ENCODE measurements at places on chromosomes 2 and 18.

DNA sequence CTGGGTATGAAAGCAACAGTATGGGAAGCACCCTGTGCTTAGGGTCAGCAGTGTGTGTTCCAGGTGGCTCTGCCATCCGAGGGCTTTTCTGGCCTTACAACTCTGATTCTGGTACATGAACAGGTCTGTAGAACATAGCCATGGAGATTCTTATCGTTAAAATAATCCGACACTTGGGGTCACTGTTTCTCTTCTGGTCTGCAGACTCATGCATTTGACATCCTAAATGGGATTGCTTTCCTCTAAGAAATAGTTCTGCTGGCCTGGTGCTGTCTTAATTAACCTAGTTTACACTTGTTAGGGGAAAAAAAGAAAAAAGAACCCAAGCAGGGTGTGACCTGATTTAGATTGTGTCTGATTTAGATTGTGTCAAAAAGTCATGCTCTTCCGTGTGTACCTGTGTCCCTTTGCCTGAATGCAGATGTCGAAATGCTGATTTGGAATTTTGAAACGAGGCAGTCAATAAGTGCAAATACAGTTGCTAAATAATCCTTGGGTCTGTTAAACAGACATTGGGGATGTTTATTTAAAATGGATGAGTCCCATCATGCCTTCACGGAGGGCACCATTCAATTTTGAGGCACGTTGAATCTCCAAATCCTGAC lies 59.6 kb downstream of the TRPM8 start:
- DNase-seq, result peak; percentile 63
- peaks cover 51% of the 10 kb centered on the region for H3K4me1 ChIP-seq
- H3K27ac ChIP-seq, result no peak overlapping the region
- no peak overlapping the region for H3K4me3 ChIP-seq
- H3K27me3 ChIP-seq, result no peaks in the 10 kb centered on the region

DNA sequence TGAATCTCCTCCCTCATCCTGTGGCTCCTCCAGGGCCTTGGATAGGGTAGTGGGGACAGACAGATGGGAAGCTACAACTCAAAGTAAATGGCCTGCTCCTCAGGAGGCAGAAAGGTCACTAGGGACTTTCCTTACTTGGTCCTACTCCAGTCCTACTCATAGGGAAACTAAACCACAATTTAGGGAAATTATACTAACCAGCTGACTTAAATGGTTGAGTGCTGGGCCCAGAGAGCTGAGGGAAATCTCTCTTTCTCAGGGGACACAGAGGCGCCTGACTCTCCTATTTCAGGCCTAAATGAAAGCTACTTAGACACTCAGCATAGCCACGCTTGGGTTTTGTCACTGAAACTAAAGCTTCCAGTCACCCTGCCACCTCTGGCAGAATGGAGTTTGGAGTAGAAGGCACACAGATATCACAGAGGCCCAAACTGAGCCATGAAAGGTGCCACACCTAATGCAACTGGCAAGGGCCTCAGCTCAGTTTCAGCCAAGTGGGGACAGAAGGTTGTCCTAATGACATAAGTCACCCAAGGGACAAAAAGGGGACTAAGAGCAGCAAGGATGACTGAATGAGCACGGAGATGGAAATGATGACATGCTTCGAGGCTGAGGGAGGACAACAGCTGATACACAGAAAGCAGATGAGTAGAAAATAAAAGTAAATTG lies 24.0 kb downstream of the CERKL start:
- H3K36me3 ChIP-seq, result no peaks in the 10 kb centered on the region
- H3K27me3 ChIP-seq, result peaks cover 8% of the 10 kb centered on the region
- no peak overlapping the region for H3K27ac ChIP-seq
- H3K4me1 ChIP-seq, result no peaks in the 10 kb centered on the region

DNA sequence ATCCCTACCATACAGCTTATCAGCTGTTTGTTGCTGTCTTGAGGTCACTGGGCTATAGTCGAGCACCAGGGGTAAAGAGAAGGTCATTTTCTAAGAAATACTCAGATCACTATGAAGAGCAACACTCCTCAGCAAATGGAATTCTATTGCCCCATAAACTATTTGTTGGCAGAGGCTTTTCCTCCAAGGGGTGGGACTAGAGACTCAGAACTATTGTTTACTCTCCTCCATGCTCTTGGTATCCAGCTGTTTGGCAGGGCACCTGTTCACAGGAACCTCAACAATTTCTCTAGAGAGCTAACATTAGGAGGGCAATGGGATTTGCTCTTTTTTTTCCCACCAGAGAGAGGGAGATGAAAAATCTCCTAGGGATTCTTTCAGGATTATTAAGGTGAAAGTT lies 249.1 kb upstream of the SPRED2 start:
- no peaks in the 10 kb centered on the region for H3K36me3 ChIP-seq
- H3K4me1 ChIP-seq, result no peaks in the 10 kb centered on the region
- 0 out of 2 replicates have a peak, but pooled peaks cover 6% of the 10 kb centered on the region for H3K27me3 ChIP-seq
- DNase-seq, result no peak
- no peak overlapping the region for H3K27ac ChIP-seq
- H3K4me3 ChIP-seq, result no peak overlapping the region

DNA sequence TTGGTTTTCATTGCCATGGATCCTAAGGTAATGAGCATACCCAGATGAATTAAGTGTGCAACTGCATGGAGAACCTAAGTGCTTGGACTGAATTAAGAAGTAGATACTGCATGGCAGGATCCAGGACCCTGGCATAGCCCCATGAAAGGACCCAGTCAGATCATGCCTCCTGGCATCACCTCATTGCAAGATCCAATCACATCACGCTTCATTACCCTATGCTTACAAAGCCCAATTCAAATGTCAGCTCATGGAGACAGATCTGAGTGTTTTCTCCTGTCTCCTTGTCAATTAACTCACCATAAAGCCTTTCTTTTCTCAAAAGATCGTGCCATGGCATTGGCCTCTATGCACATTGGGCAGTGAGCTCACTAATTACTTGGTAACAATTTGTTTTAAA lies 519.8 kb upstream of the ZNF804A start:
- H3K4me1 ChIP-seq, result no peaks in the 10 kb centered on the region
- DNase-seq, result no peak
- no peak overlapping the region for H3K4me3 ChIP-seq
- no peak overlapping the region for H3K27ac ChIP-seq
- H3K36me3 ChIP-seq, result no peaks in the 10 kb centered on the region
- H3K27me3 ChIP-seq, result no peaks in the 10 kb centered on the region

DNA sequence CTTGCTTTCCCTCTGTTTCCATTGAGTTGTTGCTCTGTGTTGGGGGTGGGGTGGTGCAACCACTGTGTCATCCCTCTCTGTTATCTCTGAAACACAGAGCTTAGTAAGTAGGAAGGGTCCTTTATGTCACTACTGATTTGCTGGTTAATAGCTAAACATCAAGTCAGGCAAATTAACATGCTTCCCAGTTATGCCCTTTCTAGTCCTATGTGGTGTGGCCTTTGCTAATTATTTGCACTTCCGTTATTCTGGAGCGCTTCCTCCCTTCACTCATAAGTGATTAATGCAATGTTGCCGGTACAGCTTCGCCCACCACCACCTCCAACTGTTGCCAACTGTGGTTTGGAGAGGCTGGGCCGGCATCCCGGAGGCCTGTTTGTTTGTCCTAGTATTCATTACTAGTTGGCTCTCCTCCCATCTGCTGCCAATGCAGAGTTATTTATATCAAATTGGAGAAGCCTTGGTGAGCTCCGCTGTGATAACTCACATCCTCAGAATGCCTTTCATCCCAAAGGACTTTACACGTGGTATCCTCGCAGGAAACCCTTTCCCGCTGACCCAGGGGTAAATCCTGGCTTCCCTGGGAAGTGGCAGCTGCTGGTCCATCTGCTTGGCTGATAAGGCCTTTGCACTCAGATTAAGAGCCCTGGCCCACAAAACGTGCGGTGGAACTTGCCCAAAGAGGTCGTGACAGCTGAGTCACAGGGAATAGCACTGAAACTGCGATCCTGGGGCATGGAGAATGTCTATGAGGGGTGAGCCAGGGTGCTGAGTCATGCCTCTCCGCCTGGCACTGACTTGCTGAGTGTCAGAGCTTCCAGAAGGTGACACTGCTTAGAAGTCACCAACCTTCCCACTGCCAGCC lies 72.0 kb upstream of the ZCCHC2 start:
- H3K4me3 ChIP-seq, result no peak overlapping the region
- H3K36me3 ChIP-seq, result no peaks in the 10 kb centered on the region
- H3K27ac ChIP-seq, result no peak overlapping the region

DNA sequence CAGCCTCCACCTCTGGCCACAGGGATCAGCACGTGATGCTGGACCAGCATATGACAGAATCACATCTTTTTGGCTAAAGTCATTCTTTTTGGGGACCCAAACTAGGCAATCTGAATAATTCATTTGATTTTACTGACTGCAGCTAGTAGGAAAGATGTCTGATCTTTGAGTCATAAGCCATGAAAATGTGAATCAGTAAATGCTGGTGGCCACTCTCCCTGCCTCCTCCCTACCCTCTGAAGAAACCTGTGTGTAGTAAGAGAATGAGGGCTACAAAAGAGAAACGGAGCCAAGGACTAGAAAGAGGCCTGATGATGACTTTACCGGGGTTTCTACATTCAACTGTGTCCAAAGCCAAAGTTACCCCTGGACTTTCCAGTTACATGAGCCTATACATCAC lies 10.1 kb upstream of the LRPPRC start:
- DNase-seq, result no peak
- peaks cover 19% of the 10 kb centered on the region for H3K27me3 ChIP-seq
- no peaks in the 10 kb centered on the region for H3K36me3 ChIP-seq
- H3K4me3 ChIP-seq, result no peak overlapping the region

Measured in SJSA1 (cell line).